ENCODE measurements at places on chromosomes 4 and X.

GRCh38 chrX:155027509-155028066 lies 944 bp downstream of the FUNDC2 start:
- no peak for DNase-seq

DNA sequence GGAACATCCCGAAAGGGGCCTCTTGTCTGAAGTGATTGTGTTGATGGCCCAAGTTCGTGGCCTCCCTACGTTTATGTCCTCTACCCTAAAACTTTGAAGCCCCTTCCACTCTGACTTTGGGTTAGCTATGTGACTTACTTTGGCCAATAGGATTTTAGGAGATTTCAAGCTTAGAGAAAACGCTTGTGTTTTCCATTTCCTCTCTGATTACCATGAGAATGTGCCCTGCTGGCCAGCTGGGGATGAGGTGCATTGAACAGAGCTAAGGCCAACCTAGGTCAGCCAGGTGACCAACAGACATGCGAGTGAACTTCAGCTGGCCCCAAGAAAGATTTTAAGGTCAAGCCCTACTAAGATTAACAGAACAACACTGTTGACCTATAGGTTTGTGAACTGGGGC lies 82.4 kb downstream of the SLC2A9 start:
- DNase-seq = no peak

GRCh38 chr4:80070880-80071603 lies 2.0 kb downstream of the ANTXR2 start:
- DNase-seq = no peak

DNA sequence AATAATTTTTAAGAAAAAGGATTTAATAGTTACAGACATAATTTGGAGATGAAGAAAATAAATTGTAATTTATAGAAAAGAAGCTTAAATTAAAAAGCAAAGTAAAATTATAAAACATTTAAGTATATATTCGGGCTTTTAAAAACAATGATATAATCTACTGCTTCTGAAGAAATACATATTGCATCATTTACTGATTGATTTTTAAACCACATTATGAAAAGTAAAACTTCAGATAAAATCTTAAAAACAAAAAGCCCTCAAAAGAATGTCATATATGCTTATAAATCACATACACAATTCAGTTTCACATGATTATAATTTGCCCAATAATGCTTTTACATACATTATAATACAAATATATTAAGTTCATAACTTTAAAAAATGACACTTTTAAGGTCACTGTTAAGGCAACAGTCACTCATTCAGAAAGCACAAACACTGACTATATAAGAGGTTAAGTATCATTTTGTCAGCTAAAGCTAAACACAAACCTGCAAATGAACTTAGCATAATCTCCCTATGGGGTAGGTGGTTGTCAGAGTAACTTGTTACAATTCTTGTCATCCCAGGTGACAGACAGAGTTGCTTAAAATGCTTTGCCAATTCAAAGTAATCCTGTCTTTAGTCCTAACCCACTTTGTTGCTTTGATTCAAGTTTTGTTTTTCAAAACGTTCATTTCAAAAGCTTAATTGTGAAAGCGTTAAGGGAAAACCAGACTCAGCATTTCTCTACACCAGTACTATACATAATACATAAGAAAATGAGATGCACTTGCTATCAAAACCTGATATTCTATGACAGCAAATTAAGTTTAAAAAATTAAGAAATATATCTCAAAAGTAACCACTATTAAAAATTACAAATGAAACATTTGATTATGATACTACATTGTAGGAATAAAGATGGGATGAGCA lies 90.6 kb upstream of the MAB21L2 start:
- no peak for DNase-seq

DNA sequence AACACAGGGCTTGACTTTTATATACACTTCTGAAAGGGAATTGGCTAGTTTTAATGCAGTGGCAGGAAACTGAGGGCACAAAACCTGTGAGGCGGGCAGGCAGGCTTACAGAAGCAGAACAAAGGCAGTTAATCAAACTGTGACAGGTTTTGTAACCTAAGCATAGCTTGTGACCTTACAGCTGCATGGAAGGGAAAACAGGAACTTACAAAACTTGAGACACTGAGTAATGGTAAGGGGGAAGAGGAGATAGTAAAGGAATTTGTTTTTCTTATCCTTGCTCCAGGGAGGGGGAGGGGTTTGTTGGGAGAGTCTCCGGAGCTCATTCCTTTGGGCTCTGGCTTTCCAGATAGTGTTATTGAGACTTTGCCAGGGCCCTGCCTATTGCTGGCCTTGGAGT lies 55.6 kb downstream of the SLITRK4 start:
- DNase-seq = no peak

DNA sequence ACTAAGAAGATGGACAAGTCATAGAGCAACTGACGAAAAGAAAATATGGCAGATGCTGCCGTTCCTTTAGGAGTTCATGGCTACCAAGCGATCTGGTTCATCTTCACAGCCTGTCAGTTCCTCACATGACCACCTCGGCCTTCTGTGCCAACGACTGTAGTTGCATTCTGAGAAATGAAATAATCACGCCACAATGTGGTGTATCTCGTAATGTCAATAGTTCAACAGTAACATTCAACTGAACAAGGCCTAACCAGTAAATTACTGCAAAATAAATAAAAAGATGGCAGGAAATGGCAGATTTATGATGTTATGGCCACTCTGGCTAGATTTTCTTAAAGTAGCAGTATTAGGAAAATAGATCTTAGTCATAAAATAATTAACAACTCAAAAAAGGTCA lies 4.4 kb downstream of the GPRIN3 start:
- no peak for DNase-seq

DNA sequence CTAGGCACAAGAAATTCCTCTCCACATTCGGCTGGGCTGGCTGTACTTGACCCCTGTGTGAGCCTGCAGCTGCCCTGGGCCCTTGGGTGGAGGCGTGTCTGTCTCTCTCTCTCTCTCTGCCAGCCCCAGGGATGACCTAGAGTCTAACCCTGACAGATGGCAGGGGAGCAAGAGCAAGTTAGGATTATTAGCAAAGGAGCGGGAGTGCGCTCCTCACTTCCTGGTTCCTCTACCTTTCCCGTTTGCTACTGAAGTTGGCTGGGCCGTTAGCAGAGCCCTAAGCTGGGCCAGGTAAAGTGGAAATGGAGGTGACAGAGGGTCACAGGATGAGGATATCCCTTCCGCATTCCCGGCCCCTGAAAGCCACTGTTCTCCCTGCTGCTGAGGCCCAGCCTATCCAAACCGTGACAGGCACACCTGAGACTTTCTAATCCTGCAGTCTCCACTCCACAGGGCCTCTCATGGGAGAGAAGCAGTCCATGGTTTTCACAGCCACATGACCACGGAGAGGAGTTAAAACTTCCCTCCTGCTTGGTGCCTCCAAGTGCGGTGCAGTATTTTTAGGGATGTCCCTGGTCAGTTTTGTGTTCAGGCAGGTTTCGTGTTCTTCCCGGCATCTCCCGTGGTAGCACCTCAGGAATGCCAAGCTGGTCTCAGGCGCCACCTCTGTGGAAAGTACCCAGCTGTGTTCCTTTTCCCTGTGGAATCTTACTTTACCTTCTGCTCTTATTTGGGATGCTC lies 79.3 kb downstream of the CLDN22 start:
- no peak for DNase-seq

- DNase-seq = no peak
These were observed 237.5 kb downstream of the BCOR start for GRCh38 chrX:39859991-39860861.

- DNase-seq = no peak
These were observed 64.6 kb downstream of the SLAIN2 start for GRCh38 chr4:48405924-48406323.

Data from GM18507 (cell line).